ENCODE measurements at places on chromosomes 2 and 18.

- DNase-seq, result no peak
These were observed 1674.1 kb upstream of the TMEFF2 start for GRCh38 chr2:193868833-193869232.

DNA sequence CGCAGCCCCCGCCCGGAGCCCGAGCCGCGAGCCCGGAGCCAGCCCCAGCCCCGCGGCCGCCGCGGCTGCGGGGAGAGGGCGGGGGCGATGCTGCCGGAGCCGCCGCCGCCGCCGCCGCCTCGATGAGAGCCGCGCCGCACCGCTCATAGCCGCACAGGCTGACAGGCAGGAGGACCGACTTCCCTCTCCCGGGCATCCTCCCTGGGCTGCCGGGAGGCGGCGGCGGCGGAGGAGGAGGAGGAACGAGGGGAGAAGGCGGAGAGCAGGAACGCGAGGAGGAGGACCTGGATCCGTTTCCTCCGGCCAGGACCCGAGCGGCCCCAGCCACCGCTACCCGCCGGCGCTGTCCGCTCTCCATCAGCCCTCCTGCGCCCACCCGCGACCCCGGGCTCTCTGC lies 370 bp downstream of the KLHL29 start:
- DNase-seq, result peak; percentile 18

DNA sequence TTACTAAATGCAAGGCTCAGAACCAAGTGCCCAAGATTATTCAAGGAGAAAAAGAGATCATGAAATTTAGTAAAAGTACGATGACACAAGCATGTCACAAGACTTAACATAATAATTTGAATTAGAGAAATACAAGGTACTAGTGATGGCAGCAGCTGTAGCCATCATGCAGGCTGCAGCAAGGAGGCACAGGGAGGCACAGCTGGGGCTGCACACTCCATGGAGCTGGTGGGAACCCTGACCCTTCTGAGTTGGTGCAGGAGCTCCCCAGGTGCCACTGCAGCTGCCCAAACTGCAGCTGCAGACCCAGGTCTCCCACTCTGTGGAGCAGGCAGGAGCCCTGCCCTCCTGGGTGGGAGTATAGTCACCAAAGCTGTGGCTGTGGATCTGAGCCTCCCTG lies 46.0 kb downstream of the COL3A1 start:
- DNase-seq, result no peak

DNA sequence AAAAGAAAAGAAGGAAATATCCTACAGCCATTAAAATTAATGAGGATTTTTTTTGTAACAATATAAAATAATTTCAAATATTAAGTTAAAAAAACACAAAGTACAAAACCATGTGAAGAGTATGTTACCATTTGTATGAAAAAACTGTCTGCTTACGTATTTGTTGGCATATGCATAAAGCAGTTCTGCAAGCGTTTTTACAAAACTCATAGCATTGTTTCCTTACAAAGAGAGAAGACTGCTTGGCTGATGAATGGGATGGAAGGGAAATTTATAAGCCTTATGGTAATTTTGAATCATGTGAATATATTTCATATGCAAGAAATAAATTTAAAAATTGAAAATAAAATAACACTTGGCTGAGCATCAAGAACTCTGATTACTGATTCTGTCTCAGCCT lies 63.1 kb downstream of the METTL4 start:
- no peak for DNase-seq

DNA sequence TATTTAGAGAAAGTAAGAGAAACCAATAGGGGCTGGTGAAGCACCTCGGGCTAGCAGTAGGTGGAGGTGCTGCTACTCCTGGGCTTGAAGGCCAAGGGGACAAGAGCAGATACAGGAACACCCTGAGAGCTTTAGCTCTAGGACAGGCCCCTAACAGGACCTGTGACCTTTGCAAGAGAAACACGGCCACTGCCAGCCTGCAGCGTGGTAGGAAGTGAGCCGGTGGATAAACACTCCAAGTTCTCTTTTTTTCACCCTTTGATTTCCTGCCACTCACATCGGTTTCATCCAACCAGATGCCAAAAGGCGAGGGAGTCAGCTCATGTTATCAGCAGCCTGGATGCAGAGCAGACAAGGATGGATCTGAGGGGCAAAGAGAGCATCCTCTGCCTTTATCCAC lies 66.8 kb upstream of the SPRED2 start:
- DNase-seq, result no peak

DNA sequence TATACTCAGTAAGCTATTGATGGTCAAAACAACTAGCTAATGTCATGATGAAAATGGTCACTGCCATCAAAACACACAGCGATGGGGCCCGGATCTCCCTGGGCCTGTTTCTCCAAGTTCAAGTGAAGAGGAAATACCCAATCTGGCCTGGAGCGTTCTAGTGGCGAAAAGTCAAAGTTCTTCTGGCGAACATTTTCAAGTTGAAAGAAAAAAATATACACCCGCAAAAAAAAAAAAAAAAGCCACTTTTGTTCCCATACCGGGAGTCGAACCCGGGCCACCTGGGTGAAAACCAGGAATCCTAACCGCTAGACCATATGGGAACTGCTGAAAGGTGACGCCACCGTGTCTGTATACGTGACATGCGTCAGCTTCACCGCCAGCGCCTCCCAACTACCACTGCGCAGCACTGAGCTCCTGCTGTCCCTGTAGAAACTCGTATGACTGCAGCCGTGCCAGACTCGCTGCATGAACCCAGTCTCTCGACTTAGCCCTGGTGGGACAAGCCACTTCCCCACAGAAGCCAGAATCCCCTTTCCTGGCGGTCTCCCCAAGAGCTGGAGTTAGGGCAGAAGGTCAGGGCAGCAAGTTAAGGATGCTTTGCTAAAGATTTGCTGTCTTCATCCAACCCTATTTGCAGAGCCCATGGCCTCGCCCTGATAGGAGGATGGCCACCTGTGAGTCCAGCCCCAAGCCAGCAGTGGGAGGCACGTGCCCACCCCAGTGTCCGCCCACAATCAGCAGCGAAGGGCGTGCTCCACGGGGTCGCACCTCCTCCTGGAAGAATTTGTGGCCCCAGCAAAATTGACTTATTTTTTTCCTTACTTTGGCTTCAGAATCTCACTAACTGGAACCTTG lies 5.6 kb upstream of the IMP4 start:
- peak; percentile 67 for DNase-seq

All from NCI-H1105 (cell line).